Pulmonary artery endothelial cell (primary cell): ENCODE measurements at places on chromosomes 12 and 14. TPM values are rescaled to one million over a fixed set of nuclear protein-coding genes. Genes with fewer than 3 reads are reported as not detected.

The TESPA1 gene
- total RNA-seq = not detected in 2 replicates

The FITM1 gene
- total RNA-seq = 0.13 TPM in 1 of 2 replicates, not detected in the other

The PTGDR gene
- total RNA-seq = not detected in 2 replicates

The KRT5 gene
- total RNA-seq = 0.66 and 2.0 TPM in 2 replicates

The SLC5A8 gene
- total RNA-seq = not detected in 2 replicates

The SLC16A7 gene
- 10.7 and 12.4 TPM in 2 replicates for total RNA-seq

The MORN3 gene
- 0.63 and 1.6 TPM in 2 replicates for total RNA-seq

The PSMC1 gene
- total RNA-seq = 177 and 224 TPM in 2 replicates

The EFCAB11 gene
- total RNA-seq = 3.6 and 5.0 TPM in 2 replicates

The AP4S1 gene
- total RNA-seq = 3.2 and 4.1 TPM in 2 replicates

The TRIAP1 gene
- total RNA-seq = 44.2 and 52.0 TPM in 2 replicates

The SPIC gene
- not detected in 2 replicates for total RNA-seq

The OR10AD1 gene
- total RNA-seq = not detected in 2 replicates

The INHBC gene
- total RNA-seq = not detected in 2 replicates

The KLHL33 gene
- under 0.01 and 0.04 TPM in 2 replicates for total RNA-seq

The SNAPC1 gene
- total RNA-seq = 12.3 and 20.4 TPM in 2 replicates

The ART4 gene
- 18.7 and 74.4 TPM in 2 replicates for total RNA-seq

The SLC10A1 gene
- not detected in 2 replicates for total RNA-seq
